NCI-H146 (cell line): ENCODE measurements at places on chromosomes 2 and 18.

GRCh38 chr2:188627471-188627870, 335.8 kb downstream of the GULP1 start:
- DNase-seq: no peak

- DNase-seq: peak; percentile 52
Observed at GRCh38 chr2:8344144-8345097, 337.4 kb upstream of the ID2 start.

- DNase-seq: peak; percentile 2
Observed at GRCh38 chr2:55961318-55961911, 37.8 kb upstream of the EFEMP1 start.

DNA sequence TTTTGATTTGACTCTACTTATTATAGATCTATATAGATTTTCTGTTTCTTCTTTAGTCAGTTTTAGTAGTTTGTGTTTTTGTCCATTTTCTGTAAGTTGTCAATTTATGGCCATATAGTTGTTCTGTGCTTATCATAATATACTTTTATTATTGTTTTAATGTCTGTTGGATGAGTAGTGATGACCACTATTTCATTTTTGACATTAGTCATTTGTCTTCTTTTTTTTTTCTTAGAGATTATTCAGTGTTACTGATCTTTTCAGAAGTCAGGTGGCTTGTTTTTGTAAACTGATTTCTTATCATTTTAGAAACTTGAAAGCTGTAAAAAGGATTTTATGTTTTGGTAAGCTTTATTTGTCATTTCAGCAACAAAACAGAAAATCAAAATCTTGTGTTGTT, 57.3 kb downstream of the EPC2 start:
- DNase-seq: no peak

- no peak for DNase-seq
Observed at GRCh38 chr2:11901351-11902069, 155.1 kb downstream of the LPIN1 start.

DNA sequence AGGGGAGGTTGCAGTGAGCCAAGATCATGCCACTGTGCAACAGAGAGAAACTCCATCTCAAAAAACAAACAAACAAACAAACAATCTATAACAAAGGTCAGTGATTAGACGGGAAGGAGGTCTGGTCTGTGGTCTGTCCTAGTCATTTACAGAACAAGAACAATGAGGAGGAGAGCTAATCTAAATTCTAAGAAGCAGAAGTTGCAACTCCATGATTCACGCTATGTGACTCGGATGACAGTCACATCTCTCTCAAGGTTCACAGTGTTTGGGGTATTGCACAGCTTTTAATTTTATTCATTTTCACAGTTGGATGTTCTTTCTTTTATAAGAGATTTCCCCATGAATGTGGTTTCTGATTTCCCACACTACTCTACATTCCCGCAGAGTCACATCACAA, 218.7 kb upstream of the PIEZO2 start:
- DNase-seq: no peak

- DNase-seq: no peak
Observed at GRCh38 chr2:127715778-127716449, 14.6 kb downstream of the SFT2D3 start.

GRCh38 chr18:38464024-38464423, 898.4 kb upstream of the CELF4 start:
- no peak for DNase-seq

DNA sequence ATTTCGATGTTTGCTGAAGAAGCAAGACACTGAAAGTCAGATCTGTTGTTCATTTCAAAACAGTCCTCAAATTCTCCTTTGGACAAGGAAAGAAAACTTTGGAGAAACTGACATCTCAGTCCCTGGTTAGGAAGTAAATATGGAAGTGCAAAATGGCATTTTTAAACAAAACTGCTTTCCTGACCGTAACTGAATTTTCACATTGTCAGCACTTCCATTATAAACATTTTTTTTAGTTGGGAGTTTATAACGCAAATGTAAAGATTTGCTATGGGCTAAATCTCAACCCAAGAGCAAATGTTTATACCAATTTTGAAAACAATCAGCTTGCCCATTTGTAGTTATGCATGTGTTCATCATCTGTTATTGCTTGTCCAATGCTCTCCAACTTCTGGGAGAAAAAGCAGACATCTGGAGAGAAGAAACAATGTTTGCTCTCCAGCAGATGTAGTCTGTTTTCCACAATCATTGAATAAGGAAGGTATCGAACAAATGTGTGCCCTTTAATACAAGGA, 520.1 kb downstream of the ARHGAP15 start:
- DNase-seq: no peak

GRCh38 chr2:165898381-165898780, 55.2 kb downstream of the TTC21B start:
- peak; percentile 44 for DNase-seq
